ENCODE measurements at places on chromosomes 6 and 20.

GRCh38 chr6:164142322-164142721, 727.8 kb downstream of the QKI start:
- DNase-seq: no peak

DNA sequence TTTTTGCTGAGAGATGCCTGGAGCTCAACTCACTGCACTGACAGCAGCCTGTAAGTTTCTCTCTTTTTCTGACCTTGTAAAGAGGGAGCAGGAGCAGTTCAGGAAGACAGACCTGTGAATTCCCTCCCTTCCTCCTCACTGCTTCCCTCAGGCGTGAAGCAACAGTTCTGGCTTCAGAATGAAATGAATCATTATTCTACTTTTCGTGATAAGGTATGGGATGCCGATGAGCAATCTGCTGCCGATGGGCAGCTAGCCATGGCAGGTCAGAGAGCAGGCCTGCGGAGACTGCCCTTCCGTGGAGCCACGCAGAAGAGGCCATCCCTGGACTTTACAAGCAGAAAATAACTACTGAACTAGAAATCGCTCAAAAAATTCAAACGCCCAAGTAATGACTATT, 426.5 kb upstream of the RNF217 start:
- no peak for DNase-seq

GRCh38 chr6:130615816-130616215, 211.4 kb upstream of the SMLR1 start:
- no peak for DNase-seq

- DNase-seq: no peak
Observed at GRCh38 chr20:10609770-10610169, 64.0 kb downstream of the JAG1 start.

DNA sequence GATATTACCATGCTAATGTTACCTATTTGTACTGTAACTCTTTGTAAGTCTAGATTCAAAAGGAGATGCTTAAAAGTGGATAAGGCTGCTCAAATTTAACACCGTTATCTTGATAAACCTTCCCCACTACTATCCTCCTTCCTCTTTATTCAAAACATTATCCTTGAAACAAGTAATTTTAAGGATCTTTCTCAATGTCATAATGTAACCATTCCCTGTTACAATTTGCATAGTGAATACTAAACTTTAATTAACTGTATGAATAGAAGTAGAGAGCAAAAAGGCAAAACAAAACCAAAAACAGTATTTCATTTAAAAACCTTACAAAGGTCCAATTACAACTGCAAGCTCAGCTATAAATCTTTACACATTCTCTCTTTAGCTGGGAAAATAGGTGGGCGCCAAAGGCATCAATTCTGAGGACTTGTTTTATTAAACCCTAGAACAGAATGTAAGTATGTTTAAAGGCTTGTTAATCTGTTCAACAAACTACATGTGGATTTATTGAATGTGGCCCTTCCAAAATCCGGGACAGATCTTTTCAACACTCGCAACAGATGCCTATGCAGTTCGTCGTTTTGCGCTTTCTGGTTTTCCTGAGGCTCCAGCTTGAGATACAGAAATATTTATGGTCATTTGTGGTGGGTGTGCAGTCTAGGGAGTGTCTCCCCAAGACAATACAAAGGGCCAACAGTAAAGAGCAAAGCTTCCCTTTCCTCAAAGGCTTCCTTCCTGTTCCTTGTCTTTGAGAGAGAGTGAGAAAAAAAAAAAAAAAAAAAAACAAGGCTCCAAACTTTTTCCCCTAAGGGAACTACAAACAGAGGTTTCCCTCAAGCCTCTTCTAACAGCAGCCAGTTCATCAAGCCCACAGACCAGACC, 15.1 kb downstream of the KIF13A start:
- DNase-seq: no peak

Data from stimulated activated CD4-positive, alpha-beta T cell treated with anti-CD3 and anti-CD28 coated beads, TNF-alpha, amount 100 ng/mL, for 24 hours (primary cell).